A549 treated with CORT108297 at 1 μM for 4 hours (cell line): ENCODE measurements at places on chromosomes 3 and 15. TPM values are rescaled to one million over a fixed set of nuclear protein-coding genes. Genes with fewer than 3 reads are reported as not detected.

LHFPL4 gene
- total RNA-seq, result 0.06 to 0.18 TPM (median 0.12 TPM) in 5 replicates

RPP14 gene
- 10.0 to 12.8 TPM (median 11.1 TPM) in 5 replicates for total RNA-seq

TRA2B gene
- 156 to 189 TPM (median 168 TPM) in 5 replicates for total RNA-seq

TRIM71 gene
- not detected in 5 replicates for total RNA-seq

JMJD7 gene
- 2.7 to 4.2 TPM (median 3.7 TPM) in 5 replicates for total RNA-seq

PCOLCE2 gene
- 28.4 to 37.5 TPM (median 29.0 TPM) in 5 replicates for total RNA-seq

FEZF2 gene
- not detected in 5 replicates for total RNA-seq

GOLGA6L7 gene
- not detected in 5 replicates for total RNA-seq

ARL8B gene
- 64.0 to 70.8 TPM (median 69.0 TPM) in 5 replicates for total RNA-seq

SUCNR1 gene
- 0.05 to 0.14 TPM (median 0.13 TPM) in 5 replicates for total RNA-seq

LINGO1 gene
- 8.5 to 13.7 TPM (median 9.8 TPM) in 5 replicates for total RNA-seq

BCL2A1 gene
- total RNA-seq, result 11.8 to 18.5 TPM (median 14.3 TPM) in 5 replicates

ADGRG7 gene
- not detected in 5 replicates for total RNA-seq

ADPRH gene
- 2.4 to 3.0 TPM (median 2.8 TPM) in 5 replicates for total RNA-seq

GOLGA8O gene
- total RNA-seq, result 0.27 to 0.52 TPM (median 0.40 TPM) in 5 replicates

FGD5 gene
- total RNA-seq, result 0.02 to 0.03 TPM (median 0.02 TPM) in 3 of 5 replicates, not detected in the others

BLM gene
- total RNA-seq, result 10.4 to 14.7 TPM (median 11.5 TPM) in 5 replicates

TM4SF1 gene
- total RNA-seq, result 1,236 to 1,908 TPM (median 1,489 TPM) in 5 replicates

GATA2 gene
- 3.6 to 5.4 TPM (median 4.4 TPM) in 5 replicates for total RNA-seq

GOLGA8S gene
- 0.13 to 0.18 TPM (median 0.16 TPM) in 5 replicates for total RNA-seq

ZNF592 gene
- total RNA-seq, result 14.6 to 23.1 TPM (median 20.9 TPM) in 5 replicates

ACKR2 gene
- total RNA-seq, result 0.05 to 0.13 TPM (median 0.07 TPM) in 3 of 5 replicates, not detected in the others

ABI3BP gene
- 0.90 to 2.0 TPM (median 1.3 TPM) in 5 replicates for total RNA-seq

KCNMB3 gene
- total RNA-seq, result 1.1 to 1.7 TPM (median 1.3 TPM) in 5 replicates

CPN2 gene
- total RNA-seq, result not detected in 5 replicates

PDE12 gene
- 13.5 to 16.6 TPM (median 14.6 TPM) in 5 replicates for total RNA-seq

SST gene
- total RNA-seq, result not detected in 5 replicates

INSYN1 gene
- total RNA-seq, result 1.3 to 1.8 TPM (median 1.5 TPM) in 5 replicates

PODXL2 gene
- total RNA-seq, result 8.0 to 11.5 TPM (median 10.4 TPM) in 5 replicates

BNC1 gene
- 0.43 to 0.47 TPM (median 0.47 TPM) in 5 replicates for total RNA-seq

KLF15 gene
- 0.06 to 0.11 TPM (median 0.10 TPM) in 5 replicates for total RNA-seq

GABRG3 gene
- total RNA-seq, result 0.12 to 0.53 TPM (median 0.30 TPM) in 5 replicates

MESP2 gene
- 0.10 to 0.81 TPM (median 0.47 TPM) in 5 replicates for total RNA-seq

PYGO1 gene
- 6.0 to 7.2 TPM (median 6.7 TPM) in 5 replicates for total RNA-seq

MUC20 gene
- 0.25 to 0.73 TPM (median 0.50 TPM) in 5 replicates for total RNA-seq

IGDCC3 gene
- 0.05 to 0.16 TPM (median 0.10 TPM) in 4 of 5 replicates, not detected in the other for total RNA-seq

GMPPB gene
- total RNA-seq, result 14.9 to 22.0 TPM (median 20.4 TPM) in 5 replicates

SOX14 gene
- total RNA-seq, result not detected in 5 replicates

PP2D1 gene
- total RNA-seq, result not detected in 5 replicates
